GM12891 (cell line): ENCODE measurements at places on chromosomes 12 and 14.

DNA sequence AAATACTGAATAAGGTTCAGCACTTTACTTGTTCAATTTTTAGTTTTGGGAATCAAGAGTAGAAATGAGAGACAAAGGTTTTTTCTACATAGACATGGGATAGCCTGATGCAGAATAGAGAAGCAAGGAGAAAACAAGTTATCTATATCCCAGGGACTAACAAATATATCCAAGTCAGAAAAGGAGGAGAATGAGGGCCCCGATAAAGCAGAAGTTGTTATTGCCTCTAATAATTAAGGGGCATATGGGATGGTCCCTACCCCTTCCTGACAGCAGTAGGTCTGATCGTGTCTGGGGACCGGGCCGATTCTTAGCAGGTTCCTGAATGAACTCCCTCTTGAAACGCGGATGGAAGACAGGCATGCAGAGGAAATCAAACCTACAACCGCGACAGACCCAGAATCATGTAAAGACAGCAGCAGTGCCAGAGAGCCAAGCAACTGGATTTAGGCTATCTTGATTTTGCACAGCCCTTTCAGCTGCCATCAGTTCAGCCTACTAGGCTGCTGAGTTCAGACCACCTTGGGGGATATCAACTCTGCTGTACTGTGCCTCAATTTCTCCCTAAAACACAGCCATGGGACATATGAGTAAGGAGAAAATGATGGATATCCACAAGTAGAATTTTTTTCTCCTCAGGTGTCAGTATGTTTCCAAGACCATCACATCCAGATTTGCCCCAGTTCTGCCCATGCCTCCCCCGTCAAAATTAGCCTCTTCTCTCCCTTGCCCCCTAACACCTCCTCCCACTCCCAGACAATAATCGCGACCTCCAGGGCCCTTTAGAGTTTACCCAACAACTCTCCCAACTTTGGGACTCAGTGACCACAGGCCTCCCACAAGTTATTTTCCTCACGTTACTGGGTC lies 706 bp downstream of the PRMT5 start:
- DNase-seq, result no peak

- DNase-seq, result no peak
These were observed 42.0 kb upstream of the PRICKLE1 start for GRCh38 chr12:42631513-42631912.

DNA sequence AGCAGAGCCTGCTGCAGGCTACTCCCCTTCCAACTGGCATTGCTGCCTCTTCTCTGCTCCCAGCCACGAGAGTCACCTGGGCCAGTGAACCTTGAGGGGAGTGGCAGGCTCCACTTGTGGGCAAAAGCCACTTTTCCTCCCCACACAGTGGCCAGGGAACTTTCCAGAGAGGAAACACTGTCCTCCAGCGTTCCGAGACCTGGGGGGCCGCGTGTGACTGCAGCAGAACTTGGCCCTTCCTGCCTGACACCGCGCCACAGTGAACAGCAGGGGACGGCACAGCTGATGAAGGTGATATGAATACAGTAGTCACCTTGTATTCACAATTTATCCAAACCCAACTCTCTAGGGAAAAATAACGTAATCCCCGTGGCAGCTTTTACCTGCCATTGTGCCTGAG lies 114.9 kb downstream of the PIWIL1 start:
- no peak for DNase-seq

- DNase-seq, result no peak
These were observed 405.4 kb downstream of the TMTC2 start for GRCh38 chr12:83092129-83092528.

GRCh38 chr14:73758392-73759182 lies 44.4 kb upstream of the PNMA1 start:
- DNase-seq, result peak; percentile 49

DNA sequence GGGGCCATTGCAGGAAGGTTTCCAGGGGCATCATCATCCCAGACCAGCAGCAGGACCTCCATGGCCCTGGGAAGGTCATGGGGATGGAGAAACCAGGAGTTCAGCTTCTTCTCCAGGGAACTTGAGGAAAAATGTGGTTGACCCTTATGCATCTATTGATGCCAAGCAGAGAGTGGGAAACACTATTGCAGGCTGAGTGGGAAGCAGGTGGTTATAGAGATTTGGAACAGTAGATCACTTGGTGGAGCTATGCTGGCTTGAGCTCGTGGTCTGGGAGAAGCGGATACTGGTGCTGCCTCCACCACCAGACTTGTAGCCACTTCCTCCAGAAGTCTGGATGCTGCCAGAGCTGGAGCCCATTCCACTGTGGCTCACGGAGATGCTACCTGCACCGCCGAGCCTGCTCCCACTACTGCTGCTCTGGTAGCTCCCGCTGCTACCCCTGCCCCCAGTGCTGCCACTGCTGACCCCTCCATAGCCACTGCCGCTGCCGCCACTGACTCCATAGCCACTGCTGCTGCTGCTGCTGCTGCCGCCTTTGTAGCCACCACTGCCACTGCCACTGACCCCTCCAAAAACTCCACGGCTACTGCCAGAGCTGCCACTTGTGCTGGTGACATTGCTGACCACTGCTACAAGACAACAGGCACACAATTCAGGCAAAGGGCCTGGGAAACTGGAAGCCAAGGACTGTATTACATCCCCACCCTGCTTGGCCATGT lies 8.5 kb downstream of the KRT76 start:
- no peak for DNase-seq

DNA sequence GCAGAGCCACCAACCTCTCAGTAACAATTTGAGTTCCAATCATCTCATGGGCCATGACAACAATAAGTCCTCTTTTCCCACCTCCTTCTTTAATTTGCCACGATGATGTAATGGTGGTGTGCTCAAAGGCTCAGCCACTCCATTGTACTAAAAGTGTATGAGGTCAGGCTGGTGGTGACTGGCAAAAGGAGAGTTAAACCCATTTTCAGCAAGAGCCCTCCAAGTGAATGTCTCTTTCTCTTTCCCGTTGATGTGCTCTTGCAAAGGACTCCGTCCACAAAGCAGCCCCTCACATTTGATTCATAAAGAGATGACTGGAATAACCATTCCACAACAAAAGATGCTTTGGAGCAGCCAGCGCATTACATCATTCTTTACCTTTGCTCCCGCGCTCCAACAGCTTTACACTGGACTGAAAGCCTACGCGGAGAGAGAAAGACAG lies 41.6 kb downstream of the DUSP16 start:
- no peak for DNase-seq

DNA sequence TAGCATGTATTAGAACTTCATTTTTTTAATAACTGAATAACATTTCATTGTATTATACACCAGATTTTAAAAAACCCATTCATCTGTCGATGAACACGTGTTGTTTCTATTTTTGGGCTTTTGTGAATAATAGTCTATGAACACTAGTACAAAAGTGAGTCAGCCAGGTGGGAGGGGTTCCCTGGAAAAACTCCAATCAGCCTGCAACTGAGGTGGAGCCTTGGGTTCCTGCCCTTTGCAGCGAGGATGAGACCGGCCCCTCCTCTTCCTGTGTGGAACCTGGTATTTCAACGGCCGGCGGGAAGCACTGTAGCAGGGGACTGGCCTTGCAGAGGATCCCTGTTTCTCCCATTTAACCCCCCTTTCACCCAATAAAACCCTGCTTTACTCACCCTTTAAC lies 56.1 kb downstream of the LMNTD1 start:
- DNase-seq, result no peak

DNA sequence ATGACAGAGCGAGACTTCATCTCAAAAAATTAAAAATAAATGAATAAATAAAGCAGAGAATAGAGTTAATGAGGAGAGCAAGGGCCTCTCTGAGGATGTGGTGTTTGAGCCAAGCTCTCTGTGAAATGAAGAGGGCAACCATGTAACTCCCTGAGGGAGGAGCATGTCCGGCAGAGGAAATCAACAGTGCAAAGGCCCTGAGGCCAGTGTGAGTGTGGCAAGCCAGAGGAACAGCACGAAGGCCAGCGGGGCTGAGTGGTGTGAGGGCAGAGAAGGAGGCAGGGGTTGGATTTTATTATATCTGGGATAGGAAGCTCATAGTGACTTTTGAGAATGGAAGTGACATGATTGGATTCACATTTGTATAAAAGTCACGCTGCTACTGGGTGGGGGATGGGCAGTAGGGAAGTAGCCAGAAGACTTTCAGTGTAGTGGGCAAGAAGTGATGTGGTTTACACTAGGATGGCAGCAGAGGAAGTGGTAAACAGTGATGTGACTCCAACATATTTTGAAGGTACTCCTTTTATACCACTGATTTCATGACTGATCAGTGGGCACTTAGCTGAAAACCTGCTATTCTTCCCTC lies 10.3 kb upstream of the LRP1-AS start:
- DNase-seq, result no peak

DNA sequence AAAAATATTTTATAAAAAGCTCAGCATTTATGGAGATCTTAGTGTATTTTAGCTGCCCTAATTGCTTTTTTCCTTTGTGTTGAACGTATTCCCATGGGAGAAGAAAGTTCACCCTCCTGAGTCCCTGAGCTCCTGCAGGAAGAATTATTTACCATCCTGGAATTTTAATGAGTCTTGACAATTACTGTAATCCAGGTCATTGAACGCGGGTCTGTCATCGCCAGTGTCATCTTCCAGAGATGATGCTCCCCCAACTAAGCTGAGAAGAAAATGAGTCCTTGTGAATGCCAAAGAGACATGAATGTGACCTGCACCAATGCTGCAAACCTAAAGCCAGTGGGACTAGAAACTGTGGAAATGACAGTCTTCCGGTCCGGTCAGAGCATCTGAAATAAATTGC lies 129.5 kb downstream of the FBXL14 start:
- DNase-seq, result no peak

DNA sequence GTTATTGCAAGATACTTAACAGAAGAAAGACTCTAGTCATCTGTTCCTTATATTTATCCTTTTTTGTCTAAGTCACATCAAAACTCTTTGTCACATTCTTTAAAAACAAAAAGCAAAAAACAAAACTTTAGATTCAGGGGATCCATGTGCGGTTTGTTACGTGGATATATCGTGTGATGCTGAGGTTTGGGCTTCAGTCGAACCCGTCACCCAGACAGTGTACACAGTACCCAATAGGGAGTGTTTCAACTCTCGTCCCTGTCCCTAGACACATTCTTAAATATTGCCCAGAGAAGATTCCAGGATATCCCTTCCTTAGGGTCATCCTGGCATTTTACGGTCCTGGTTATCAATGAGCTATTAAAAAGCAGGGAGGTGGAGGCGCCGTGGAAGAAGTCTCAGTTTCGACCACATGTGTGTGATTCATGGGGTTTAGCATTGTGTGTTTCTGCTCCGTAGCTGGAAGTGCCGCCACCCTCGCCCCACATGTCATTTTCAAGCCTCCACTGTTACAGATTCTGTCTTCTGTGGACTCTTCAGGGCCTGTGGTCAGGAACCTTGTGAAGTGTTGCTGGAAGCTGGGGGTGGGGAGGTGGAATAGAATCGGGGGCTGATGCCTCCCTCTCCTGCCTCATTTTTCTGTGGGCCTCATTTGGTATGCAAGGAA lies 19.9 kb downstream of the CCND2 start:
- DNase-seq, result no peak

DNA sequence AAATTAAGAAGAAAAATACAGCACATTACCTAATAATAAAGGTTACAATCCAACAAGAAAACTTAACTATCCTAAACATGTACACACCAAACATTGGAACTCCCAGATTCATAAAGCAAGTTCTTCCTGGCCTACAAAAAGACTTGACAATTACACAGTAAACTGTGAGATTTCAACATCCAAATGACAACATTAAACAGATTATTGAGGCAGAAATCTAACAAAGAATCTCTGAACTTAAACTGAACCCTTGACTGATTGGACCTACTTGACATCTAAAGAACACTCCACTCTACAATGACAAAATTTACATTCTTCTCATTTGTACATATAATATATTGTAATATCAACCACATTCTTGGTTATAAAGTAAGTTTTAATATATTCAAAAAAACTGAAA lies 1341.3 kb downstream of the LRFN5 start:
- DNase-seq, result no peak

- DNase-seq, result no peak
These were observed 100.5 kb upstream of the STXBP6 start for GRCh38 chr14:25150401-25150800.

DNA sequence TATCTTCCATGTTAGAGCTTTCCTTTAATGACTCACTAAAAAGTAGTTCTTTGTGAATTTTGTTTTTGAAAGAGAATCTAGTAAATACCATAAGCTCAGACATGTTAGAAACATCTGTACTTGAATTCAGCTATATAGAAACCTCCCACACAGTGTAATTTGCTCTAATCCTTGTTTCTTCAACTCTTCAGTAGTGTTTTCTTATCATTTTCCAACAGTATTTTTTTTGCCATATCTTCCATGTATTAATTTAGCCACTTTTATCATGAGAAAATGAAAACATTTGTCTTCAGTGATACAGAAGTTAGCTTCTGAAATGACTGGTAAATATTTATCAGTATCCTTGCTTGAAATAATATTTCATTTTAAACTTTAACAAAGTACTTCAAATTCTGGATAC lies 73.6 kb downstream of the ARID2 start:
- DNase-seq, result no peak

GRCh38 chr12:30308010-30308717 lies 387.5 kb downstream of the IPO8 start:
- DNase-seq, result no peak

DNA sequence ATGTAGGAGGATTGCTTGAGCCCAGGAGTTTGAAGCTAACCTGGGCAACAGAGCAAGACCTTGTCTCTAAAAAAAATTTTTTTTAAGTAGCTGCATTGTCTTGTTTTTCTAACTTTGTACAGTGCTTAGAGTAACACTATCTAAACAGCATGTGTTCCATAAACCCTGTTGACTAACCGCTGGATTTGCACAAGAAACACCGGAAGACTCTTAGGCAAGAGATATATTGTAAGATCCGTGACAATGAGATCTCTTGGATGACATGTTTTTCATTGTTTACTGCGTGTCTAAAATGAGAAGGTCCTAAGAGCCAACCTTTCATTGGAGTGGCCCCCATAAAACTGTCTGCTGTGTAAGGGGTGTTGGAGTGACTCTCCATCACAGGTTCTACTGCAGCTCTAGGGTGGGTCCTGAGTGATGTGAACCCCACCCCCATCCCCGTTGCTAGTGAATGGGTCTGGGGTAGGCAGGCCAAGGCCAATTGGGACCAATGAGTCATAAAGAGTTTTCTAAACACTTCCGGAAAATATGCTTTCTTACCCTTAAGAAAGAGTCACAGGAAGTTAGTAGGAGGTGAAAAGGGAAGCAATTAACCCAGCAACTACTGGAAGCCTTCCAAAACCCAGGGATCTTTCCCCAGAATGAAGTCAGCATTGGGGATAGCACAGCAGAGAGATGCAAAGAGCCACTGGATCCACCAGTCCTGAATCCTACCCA lies 24.3 kb upstream of the PCNX1 start:
- no peak for DNase-seq

GRCh38 chr14:68586896-68587751 lies 205.7 kb downstream of the ZFP36L1 start:
- DNase-seq, result no peak

DNA sequence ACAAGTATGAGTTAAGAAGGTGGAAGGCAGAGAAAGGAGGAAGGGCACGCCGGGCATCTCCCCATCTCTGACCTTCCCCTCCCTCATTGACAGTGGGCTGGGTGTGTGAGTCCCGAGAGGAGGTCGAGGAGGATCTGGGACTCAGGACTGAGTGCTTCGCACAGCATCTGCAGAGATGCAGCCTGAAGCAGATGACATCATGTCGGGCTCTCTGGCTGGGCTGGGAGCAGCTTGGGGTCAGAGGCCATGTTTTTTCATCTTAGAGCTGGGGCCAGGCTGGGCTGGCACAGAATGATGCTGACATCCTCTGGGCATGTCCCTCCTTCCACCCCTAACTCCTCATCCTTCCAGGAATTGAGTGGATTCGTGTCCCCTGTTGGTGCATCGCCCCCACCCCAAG lies 43.5 kb downstream of the CMKLR1 start:
- no peak for DNase-seq
